Natural killer cell treated with Interleukin-12 subunit alpha and Interleukin-12 subunit beta and Interleukin-15 and Interleukin-18, amount 100 ng/mL, for 72 hours (primary cell): ENCODE measurements at places on chromosomes 3 and 15. TPM values are rescaled to one million over a fixed set of nuclear protein-coding genes. Genes with fewer than 3 reads are reported as not detected.

DNA sequence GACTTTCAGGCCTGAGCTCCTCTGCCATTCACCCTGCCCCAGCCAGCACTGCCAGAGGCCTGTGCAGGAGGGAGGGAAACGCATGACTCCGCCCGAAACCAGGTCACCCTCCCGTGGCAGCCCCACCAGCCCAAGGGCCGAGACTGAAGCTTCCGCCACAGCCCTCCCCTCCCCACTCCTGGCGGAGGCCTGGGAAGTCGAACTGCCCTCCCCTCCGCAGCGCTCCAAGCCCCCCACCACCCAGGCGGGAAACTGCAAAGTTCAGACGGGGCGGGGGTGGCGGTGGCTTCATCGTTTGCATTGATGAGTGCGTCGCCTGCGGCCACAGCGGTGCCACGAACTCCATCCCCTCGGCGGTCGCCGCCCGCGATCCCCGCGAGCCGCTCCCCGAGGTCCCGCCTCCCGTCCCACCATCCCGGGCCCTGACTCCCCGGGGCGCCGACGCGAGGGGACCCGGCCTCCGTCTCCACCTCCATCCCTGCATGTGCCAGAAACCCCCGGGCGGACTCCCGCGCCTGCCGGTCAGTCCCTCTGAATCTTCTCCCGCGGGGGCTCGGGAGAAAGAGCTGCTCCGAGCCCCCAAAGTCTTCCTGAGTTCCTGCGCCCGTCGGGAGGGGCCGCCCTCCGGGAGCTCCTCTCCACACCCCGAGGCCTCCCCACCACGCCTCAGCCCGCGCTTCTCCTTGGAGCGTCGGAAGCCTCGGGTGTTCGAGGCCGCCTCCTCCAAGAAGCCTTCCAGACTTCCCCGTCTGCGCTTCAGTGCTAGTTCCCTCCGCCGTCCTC, 698 bp downstream of the MELTF start:
- H3K4me3 ChIP-seq = peak overlapping the region; percentile 60
- H3K27ac ChIP-seq = no peak overlapping the region
- DNase-seq = no peak
- no peaks in the 10 kb centered on the region for H3K4me1 ChIP-seq
- no peaks in the 10 kb centered on the region for H3K36me3 ChIP-seq

GRCh38 chr3:126472277-126473006, 3.2 kb downstream of the ZXDC start:
- DNase-seq = peak; percentile 71
- peak overlapping the region; percentile 70 for H3K4me3 ChIP-seq
- H3K27me3 ChIP-seq = no peaks in the 10 kb centered on the region

DNA sequence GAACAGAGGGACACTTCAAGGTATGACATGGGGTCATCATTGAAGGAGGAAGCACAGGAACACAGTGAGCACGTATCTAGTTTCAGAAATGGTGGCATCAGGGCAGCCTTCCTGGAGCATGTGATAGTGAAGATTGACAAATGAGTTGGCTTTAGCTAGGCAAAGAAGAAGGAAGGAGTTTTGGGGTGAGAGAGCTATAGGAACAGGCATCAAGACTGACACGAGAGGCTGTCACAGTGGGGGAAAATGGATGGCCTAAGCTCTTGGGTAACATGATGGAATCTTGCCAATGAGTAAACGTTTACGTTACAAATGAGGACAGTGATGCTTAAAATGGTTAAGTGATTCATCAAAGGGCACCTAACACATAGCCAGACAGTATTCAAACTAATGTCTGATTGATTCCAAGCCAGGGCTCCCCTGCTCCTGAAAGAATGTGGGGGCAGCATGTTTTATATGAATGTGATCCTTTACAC, 23.1 kb upstream of the GPR171 start:
- H3K4me3 ChIP-seq = peak overlapping the region; percentile 71
- H3K27me3 ChIP-seq = no peaks in the 10 kb centered on the region
- H3K36me3 ChIP-seq = peaks cover 10% of the 10 kb centered on the region
- no peak for DNase-seq
- H3K27ac ChIP-seq = peak overlapping the region; percentile 88

GRCh38 chr3:196643201-196643749, 3.8 kb downstream of the NRROS start:
- peak overlapping the region; percentile 96 for H3K27ac ChIP-seq
- H3K4me1 ChIP-seq = peaks cover 71% of the 10 kb centered on the region
- no peaks in the 10 kb centered on the region for H3K36me3 ChIP-seq
- peak overlapping the region; percentile 98 for H3K4me3 ChIP-seq

GRCh38 chr3:126847061-126847460, 135.9 kb upstream of the PLXNA1 start:
- H3K36me3 ChIP-seq = no peaks in the 10 kb centered on the region
- H3K27me3 ChIP-seq = peaks cover 4% of the 10 kb centered on the region
- no peak overlapping the region for H3K4me3 ChIP-seq

The CCK gene
- total RNA-seq = not detected
